ENCODE measurements at places on chromosomes 12 and 14.

GRCh38 chr14:29097476-29097875 is 330.9 kb downstream of the FOXG1 start:
- DNase-seq = no peak

DNA sequence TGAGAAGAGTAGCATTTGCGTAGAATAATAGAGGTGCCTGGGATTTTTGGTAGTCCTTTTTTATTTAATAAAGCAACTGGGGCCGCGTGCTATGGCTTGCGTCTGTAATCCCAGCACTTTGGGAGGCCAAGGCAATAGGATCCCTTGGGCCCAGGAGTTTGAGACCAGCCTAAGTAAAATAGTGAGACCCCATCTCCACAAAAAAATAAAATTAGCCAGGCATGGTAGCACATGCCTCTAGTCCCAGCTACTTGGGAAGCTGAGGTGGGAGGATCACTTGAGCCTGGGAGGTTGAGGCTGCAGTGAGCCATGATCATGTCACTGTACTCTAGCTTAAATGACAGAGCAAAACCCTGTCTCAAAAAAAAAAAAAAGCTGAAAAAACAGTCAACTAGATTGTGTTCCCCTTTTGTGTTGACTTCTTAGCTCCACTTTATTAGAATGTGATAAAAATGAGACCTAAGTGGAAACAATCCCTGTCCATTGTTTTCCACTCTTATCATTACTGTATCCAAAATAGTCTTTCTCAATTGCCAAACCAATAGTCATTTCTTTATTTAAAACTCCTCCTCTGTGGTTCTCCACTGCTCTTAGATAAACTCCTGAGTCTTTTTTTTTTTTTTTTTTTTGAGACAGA is 7.4 kb downstream of the PRKCH start:
- DNase-seq = no peak

GRCh38 chr12:27209257-27209910 is 34.7 kb upstream of the STK38L start:
- no peak for DNase-seq

DNA sequence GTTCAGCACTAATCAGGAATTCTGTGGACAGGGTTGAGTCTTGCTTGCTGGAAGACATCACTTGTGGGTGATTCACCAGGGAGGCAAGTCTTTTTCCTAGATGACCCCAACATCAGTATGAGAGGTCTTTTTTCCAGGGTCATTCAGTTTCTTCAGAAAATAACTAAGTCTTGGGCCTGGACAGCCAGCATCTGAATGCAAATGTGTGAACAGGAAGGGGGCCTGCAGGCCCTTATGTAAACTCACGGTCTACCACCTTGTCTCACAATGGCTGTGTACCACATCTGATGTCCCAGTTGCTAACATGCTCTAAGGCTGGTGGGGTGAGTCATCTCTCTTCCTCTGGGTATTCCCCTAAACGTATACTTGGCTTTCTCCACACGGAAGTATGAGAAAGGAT is 79.2 kb downstream of the HECTD4 start:
- DNase-seq = no peak

- DNase-seq = no peak
These were observed 173.9 kb downstream of the TTC7B start for GRCh38 chr14:90642244-90642717.

DNA sequence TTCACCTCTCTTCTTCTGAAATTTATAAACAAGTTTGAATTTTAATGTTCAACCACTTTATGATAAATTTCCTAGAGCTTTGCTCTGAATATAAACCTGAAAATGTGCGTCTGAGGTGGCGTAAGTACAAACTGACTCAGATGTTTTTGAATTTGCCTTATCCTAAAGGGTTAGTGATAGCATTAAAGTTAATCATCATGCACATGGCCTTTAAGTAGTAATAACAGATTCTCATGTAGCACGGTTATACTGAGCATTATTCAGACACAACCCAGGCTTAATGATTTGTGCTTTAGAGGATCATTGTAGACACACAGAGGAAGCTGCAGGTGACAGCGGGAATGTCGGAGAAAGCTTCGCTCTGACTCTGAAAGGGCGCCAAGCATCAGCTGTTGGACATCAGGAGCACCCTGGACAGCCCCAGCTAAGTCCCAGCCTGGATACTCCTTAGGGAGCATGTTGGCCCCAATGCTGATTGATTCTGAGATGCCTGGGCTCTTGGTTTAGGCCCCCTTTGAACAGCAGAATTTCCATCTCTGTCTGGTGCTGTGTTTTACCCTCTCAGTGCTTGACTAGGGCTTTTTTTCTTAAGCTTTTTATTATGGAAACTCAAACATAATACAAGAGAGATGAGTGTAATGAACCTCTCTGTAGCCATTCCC is 91.1 kb downstream of the PLXNC1 start:
- DNase-seq = no peak

DNA sequence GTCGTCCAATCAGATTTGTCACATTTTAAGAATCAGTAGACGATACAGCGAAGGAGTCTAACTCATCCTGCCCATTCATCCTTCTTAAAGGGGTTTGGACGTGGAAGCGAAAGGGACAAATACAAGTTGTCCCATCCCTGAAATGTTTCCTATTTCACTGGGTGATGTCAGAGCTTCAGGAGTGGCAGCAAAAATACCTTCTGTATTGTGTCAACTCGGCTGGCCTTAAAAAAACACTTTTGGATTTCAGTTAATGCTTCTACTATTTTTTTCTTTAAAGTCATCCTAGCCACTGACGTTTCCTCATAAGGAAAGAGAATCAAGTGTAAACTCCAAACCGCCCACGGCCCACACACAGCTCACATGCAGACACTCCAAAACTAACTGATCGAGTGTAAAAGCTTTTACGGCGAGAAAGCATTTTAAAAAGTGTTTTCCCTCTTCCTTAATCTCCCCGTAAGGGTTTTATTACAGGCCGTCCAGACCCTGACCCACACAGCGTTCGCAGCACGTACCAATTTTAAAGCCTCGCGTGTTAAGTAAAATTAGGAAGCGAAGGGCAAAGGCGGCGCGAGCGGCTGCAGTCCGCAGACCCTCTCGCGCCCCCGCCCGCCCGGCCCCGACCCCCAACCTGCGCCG is 593 bp downstream of the CFL2 start:
- DNase-seq = no peak

Measured in COR-L47 (cell line).